ENCODE measurements at places on chromosomes 3 and 15.

DNA sequence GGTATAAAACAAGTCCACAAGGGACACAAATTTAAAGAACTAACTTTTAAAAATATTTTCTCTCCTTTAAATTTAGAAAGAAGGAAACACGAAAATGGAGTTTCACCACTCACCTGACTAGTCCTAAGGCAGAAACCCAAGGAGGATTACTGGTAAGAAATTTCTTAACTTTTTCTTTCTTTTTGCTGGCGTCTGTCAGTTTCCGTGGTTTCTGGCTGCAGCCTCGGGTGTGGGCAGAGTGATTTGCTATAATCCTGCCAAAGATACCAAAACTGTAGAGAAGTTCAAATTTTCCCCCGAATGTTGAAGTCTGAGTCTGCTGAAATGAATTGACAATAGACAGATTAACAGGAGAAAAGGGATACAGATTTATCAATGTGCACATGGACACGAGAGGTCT is 843.6 kb upstream of the ALCAM start:
- DNase-seq, result no peak

DNA sequence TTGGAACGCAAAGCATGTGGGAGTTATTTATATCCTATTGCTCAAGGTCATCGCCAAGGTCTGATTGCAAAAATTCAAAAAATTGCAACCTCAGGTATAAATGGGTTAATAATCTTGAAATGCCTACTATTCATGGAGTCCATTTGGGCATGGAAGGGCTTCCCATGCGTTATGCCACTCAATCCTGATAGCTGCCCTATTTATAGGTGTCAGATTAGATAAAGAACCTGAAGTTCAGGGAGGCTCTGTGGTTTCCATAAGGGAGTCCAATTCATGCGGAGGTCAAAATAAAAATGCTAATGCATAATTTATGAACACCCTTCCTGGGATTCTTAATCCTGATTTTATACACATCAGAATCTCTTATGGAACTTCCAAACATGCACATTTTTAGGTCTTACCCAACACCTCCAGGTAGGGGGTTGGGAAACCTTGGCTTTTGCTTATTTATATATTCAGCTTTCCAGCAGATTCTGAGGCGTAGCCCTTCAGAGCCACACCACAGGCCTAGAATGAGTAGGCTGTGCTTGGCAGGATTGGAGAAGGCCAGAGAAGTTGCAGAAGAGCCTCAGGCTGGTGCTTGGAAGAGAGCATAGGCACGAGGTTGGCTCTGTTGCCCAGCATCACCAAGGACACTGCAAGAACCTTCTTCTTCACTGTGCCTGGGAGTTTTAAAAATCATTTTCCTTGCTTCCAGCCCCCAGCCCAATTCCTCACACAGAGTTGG is 324.4 kb upstream of the CFAP20DC start:
- no peak for DNase-seq

DNA sequence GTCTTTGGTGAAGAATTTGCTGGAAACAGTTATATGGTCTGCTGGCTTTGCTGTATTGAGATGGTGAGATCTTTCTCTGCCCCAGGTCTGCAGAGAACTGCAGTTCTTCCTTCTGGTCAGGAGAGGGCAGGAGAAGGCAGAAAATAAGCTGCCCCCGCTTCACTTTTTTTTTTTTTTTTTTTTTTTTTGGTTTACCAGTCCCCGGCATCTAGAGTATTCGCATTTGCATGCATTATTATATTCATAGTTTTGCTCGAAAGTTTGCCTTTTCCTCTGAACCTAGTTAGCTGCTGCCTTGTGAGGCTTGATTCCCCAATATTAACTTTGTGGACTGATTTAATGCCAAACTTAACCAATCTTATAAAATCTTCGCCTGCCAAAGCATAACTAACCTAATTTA is 10.6 kb upstream of the PARL start:
- DNase-seq, result peak; percentile 55

GRCh38 chr3:176794406-176794805 is 402.9 kb downstream of the TBL1XR1 start:
- no peak for DNase-seq

GRCh38 chr3:177448987-177449359 is 251.7 kb upstream of the TBL1XR1 start:
- DNase-seq, result no peak

DNA sequence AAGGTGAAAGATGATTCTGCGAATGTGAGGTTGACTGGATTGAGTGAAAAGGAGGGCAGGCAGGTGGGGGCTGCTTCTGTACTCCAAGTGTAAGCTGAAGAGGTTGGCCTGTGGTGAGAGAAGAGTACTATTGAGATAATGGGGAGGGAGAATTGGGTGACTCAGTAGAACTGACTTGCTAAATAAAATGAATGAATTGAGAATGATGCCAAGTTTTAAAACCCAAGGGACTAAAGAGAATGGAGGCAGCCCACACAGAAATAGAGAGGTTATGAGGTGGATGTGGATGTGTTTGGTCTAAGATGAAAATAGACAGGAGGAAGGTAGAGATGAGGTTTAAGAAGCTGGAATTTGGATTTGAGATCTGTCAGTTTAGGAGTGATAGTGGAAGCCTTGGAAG is 5.9 kb downstream of the MME start:
- DNase-seq, result no peak

DNA sequence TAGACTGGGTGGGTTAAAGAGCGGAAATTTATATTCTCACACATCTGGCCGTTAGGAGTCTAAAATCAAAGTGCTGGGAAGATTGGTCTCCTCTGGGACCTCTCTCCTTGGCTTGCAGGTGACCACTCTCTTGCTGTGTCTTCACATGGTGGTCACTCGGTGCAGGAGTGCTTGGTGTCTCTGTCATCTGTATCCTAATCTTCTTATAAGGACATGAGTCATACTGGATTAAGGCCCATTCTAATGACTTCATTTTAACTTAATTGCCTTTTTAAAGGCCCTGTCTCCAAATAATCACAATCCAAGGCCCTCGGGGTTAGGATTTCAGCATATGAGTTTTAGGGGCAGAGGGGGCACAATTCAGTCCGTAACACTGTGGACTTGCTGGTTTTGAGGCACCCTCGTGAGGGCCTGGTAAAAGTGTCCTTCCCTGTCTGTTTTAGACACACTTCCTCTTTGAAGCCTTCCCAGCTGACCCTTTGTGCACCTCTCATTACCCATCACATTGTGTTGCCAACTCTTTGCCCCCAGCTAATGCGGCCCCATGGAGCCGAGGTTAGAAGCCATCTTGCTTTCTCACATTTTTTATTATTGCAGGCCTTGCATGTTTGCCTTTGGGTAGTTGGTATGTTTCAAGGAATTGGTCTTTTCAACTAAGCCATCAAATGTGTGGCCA is 3.2 kb downstream of the XYLB start:
- no peak for DNase-seq

GRCh38 chr3:33145901-33146580 is 32.2 kb downstream of the CRTAP start:
- DNase-seq, result no peak

DNA sequence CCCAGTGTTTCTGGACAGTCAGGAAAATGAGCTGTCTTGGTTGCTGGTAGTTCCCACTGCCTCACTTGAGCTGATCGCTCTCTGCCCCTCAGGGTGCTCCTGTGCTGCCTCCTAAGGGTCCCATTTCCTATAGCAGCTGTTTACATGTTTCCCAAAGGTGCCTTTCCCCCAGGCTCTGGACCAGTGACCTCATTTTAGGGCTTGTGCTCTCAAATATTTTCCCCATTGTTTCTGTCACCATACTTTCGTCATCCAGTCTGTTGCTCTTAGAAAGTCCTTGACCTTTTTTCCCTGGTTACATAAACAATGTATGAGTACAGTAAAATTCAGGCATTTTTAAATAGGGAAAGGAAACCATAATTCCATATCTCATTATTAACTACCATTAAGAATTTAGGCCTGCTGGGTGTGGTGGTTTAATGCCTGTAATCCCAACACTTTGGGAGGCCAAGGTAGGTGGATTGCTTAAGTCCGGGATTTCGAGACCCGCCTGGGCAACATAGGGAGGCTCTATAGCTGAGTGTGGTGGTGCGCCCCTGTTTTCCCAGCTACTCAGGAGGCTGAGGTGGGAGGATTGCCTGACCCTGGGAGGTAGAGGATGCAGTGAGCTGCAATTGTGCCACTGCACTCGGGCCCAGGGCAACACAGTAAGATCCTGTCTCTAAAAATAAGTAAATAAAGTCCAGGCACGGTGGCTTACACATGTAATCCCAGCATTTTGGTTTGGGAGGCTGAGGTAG is 11.7 kb downstream of the RAD54L2 start:
- no peak for DNase-seq

- DNase-seq, result peak; percentile 11
Measured at GRCh38 chr3:181487236-181487978, 224.3 kb upstream of the SOX2 start.

- peak; percentile 16 for DNase-seq
Measured at GRCh38 chr15:30885814-30886213, 17.9 kb upstream of the FAN1 start.

GRCh38 chr3:52005571-52005986 is 9.9 kb upstream of the RPL29 start:
- peak; percentile 42 for DNase-seq

DNA sequence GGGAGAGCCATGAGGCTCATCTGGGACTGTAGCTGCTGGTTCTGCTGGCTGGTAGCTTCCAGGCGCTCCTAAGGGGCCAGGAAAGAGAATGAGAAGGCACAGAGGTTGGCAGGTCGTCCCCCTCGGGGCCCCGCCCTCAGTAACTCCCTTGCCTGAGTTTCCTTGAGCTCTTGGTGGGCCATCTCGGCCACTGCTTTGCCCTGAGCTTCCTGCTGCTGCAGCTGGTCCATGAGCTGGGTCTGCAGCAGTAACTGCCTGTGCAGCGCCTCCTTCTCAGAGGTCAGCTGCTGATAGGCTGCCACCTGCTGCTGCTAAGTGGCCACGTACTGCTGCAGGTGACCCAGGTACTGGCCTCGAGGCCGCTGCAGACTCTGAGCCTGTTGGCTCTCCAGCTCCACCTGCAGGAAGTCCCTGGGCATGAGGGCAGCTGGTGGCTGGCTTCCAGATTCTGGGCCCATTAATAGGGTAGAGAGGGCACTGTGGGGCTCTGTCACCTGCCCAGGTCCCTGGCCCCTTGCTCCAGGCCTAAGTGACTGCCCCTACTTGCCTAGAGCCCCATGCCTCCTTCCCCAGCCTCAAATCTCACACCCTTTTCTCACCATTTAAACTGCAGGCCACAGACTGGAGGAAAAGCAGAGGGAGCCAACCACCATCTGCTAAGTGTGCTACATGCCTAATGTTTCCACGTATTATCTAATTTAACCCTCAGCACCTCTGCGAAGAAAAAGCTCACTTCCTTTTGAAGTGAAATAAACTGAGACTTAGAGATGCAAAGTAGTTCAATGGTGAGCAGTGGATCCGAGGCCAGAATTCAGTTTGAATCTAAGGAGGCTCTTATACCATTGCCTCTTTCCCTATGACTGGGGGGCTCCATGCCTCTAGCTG is 10.8 kb upstream of the VPS33B start:
- peak; percentile 71 for DNase-seq

DNA sequence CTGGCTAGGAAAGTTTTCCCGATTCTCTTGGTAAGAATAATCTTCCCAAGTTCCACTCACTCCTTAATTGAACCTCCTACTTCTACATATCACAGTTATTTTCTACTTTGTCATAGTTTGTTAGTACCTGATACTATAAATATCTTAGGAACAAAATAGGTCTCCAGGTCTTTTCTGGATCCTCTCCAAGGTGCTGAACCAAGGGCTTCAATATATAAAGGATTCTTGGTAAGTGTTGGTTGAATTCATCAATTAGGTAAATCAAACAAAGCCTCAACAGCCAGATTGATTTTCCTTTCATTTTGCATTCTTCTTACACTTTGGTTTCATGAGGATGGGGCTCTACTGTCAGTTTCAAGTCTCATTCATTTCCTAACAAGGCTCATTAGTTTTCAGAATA is 27.6 kb upstream of the RTP4 start:
- no peak for DNase-seq

- DNase-seq, result peak; percentile 61
Measured at GRCh38 chr3:171049861-171050444, 23.4 kb upstream of the SLC2A2 start.

GRCh38 chr15:73569361-73569760 is 63.8 kb downstream of the NPTN start:
- no peak for DNase-seq

DNA sequence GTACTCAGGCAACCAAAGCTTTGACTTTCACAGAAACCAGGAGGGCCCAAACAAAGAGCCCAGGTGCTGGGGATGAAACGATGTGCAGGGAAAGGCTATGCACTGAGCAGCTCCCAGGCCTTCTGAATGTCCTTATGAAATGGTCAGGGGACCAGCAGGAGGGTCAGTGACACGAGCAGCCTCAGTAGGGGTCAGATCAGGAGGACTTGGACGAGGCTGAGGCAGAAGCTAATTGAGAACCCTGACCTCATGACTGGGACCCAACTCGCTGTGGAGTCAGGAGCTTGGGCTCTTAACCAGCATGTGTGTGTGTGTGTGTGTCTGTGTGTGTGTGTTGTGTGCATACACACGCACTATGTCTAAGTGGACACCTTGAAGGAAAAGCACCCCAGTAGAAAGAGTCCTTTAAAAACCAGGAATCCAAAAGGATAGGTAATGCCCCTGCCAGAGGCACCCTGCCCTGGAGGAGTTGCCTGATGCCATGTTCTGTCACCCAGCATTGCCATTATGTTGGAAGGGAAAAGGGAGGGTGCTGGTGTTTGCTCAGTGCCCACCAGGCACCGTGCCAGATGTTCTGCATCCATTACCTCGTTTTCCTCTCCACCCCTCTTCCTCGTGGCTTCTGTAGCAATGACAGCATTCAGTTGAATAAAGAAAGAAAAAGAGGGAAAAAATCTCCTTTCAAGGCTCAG is 50.9 kb downstream of the CORO2B start:
- DNase-seq, result no peak

DNA sequence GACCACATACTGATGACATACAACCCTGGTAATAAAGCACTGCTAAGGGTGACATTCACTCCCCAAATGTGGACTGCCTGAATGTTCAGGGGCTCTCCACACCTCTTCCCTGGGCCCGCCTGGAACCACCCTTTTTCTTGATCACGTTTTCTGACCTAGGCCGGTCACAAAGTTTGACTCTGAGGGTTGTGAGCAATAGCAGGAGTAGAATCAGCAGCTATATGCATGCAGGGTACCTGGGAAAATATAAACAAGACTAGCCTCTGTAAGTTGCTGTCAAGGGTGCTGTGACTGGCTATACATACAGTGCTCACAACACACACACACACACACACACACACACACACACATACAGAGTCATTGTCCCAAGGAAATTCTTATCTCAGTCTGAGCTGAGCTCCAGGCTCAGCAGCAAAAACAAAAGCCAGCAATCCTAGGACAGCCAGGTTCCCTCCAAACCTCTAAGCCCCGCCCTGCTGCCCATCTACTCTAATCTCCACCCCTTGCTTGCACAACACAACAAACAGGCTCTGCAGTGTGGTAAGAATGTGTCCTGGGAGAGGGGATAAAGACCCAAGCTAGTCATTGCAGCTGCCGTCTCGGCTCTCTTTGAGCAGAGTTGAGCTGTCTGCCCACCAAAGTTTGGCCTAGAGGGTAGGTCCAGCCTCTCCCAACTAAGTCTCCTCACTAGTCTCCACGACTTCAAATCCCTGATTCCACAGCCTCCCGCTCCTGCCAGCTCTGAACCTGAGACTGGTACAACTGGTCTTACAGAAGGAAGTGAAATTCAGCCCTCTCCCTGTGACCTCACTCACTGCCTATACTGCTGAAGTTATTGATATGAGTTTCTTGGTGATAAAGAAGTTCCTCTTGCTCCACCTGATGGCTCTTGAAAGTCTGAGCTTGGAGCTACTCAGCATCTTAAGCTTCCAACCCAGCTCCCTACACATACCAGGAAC is 2.2 kb downstream of the BMF start:
- DNase-seq, result peak; percentile 93

- DNase-seq, result no peak
Measured at GRCh38 chr15:68259883-68260282, 17.7 kb upstream of the FEM1B start.

- no peak for DNase-seq
Measured at GRCh38 chr3:142035308-142035922, 113.9 kb downstream of the TFDP2 start.
